ENCODE measurements at places on chromosomes 7 and 10. TPM values are rescaled to one million over a fixed set of nuclear protein-coding genes. Genes with fewer than 3 reads are reported as not detected.

The OPALIN gene
- not detected for total RNA-seq

The CADPS2 gene
- total RNA-seq: 3.6 TPM

The SEMA3A gene
- total RNA-seq: 0.15 TPM

The CHAT gene
- not detected for total RNA-seq

The ARMH3 gene
- 14.1 TPM for total RNA-seq

The VIPR2 gene
- total RNA-seq: 3.6 TPM

The SYNPO2L gene
- 132 TPM for total RNA-seq

The LIPN gene
- total RNA-seq: not detected

The TMEM213 gene
- total RNA-seq: not detected

The ASIC3 gene
- 3.0 TPM for total RNA-seq

The SSC4D gene
- 0.92 TPM for total RNA-seq

The ITPRID1 gene
- not detected for total RNA-seq
